Smooth muscle cell of the pulmonary artery (primary cell): ENCODE measurements at places on chromosomes 6 and 20. TPM values are rescaled to one million over a fixed set of nuclear protein-coding genes. Genes with fewer than 3 reads are reported as not detected.

Gene PPP1R16B
- 0.13 TPM in 2 replicates for total RNA-seq

Gene WFDC5
- total RNA-seq = not detected in 2 replicates

Gene SAMD3
- 9.3 and 9.7 TPM in 2 replicates for total RNA-seq

Gene RSPH4A
- total RNA-seq = 0.07 and 0.10 TPM in 2 replicates

Gene METTL24
- total RNA-seq = 0.26 and 0.52 TPM in 2 replicates

Gene TRIM10
- total RNA-seq = not detected in 2 replicates

Gene MAFB
- 0.79 and 2.0 TPM in 2 replicates for total RNA-seq

Gene CENPQ
- 1.8 and 5.5 TPM in 2 replicates for total RNA-seq

Gene RRAGD
- 3.8 and 3.9 TPM in 2 replicates for total RNA-seq

Gene GLP1R
- not detected in 2 replicates for total RNA-seq

Gene VSTM2L
- total RNA-seq = 2.1 and 2.5 TPM in 2 replicates

Gene FAM209B
- not detected in 2 replicates for total RNA-seq

Gene DNAH8
- total RNA-seq = under 0.01 TPM in 1 of 2 replicates, not detected in the other

Gene LGSN
- 0.07 TPM in 1 of 2 replicates, not detected in the other for total RNA-seq

Gene MYT1
- not detected in 2 replicates for total RNA-seq

Gene CYP24A1
- 0.20 and 0.26 TPM in 2 replicates for total RNA-seq

Gene TREM2
- total RNA-seq = not detected in 2 replicates
